ENCODE measurements at places on chromosomes 11 and 22.

DNA sequence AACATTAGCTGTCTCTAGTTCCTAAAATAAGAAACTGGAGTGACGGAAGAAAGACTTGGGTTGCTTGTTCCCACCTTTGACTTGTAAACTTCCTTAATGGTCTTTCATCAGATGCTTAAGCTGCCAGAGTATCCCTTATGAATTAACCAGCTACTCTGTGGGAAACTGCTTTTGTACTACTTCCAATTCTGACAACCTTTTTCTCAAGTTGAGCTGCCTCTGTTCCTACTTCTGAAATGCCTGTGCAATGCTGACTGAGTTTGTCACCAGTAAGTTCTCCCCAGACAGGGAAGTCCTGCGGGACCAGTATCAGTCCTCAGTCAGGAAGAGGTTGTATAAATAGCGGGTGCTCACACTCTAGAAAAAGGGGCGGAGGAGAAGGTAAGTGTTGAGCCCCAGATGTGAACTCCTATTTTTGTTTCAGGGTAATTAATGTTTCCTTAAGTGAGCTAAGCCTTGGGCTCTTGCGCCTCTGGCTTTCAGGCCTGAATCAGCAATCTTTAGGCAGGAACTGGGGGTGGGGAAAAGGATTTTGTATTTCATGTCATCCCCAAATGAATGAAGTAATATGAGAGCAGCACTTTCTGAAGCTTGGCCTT is 67.2 kb downstream of the CECR2 start:
- no peak for DNase-seq

DNA sequence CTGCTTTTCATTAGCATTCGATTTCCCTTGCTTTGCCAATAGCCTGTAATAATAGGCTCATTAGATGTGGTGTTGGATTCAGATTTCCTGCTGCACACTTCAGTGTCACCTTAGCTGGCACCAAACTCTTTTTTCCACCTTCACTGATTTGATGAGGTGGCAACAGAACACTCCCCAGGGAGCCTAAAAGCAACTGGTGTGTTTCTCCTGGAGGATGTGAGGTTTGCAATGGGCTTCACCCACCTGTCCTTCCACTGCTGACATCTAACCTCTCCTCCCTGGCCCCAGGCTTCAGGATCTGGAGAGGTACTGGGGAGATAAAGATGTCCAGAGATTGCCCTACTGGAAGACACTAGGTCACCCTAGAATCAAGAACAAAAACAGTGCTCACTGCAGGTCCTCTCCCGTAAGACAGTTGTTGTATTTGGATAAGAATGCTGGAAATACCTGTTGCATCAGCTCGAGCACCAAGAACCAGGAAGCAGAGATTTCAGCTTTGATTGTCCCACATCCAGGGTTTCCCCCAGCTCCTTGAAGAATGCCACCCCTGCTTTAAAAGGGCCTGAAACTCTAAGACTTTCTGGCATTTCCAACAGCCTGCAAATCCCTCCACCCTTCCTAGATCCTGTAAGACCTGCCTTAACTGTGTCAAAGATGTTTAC is 96.9 kb downstream of the SLC1A2 start:
- DNase-seq = no peak

DNA sequence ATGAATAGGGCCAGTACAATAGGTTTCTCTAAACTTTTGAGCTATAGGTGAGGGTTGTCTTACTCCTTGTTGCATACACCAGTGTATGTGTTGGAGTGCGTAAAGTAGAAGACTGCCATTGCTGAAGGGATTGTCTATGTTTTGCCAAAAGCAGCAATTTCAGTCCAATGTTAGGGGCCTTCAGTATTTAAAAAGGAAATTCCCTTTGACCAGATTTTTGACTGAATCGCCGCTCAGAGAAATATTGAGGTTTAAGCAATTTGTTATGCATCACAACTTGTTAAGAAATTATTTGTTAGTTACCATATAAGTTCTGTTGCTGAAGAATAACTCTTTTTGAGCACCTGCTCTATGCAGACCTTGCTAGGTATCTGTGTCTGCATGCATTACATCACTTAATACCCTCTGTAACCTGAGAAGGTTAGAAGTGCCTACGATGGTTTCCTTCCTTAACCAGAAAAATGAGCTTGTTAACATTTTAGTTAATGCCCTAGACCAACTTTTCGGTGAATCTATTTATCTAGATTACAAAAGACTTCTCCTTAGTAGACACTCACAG is 33.9 kb downstream of the MMP20 start:
- DNase-seq = no peak

- no peak for DNase-seq
These were observed 12.3 kb upstream of the MARK2 start for GRCh38 chr11:63826471-63827190.

- no peak for DNase-seq
These were observed 89.8 kb downstream of the DBX1 start for GRCh38 chr11:20070459-20070858.

- no peak for DNase-seq
These were observed 676.7 kb upstream of the ARHGAP42 start for GRCh38 chr11:100010393-100010792.

DNA sequence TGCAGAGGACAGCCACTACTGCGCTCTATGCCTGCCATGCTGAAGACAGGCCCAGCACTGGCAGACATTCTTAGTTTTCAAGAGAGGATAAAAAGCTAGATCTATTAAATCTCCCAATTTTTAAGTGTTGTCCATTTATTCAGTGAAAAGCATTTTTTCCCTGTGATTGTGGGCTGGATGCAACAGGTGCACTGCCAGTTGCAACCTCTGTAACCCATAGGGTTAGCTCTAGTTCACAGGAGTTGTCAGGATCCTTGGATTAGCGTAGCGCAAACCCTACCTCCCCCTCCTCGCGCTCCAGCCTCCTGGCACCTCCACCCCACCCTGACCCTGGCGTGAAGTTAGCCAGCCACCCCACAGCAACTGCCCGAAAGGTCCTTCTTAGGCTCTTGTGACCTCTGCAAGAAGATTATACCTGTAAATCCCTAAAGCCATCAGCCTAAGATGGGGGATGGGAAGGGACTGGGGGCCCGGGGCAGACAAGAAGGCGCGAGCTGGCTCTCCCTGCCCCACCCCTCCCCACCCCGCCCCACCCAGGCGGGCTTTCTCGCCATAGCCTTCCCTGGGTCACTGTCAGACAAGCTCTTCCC is 30.9 kb downstream of the EIF3F start:
- no peak for DNase-seq

DNA sequence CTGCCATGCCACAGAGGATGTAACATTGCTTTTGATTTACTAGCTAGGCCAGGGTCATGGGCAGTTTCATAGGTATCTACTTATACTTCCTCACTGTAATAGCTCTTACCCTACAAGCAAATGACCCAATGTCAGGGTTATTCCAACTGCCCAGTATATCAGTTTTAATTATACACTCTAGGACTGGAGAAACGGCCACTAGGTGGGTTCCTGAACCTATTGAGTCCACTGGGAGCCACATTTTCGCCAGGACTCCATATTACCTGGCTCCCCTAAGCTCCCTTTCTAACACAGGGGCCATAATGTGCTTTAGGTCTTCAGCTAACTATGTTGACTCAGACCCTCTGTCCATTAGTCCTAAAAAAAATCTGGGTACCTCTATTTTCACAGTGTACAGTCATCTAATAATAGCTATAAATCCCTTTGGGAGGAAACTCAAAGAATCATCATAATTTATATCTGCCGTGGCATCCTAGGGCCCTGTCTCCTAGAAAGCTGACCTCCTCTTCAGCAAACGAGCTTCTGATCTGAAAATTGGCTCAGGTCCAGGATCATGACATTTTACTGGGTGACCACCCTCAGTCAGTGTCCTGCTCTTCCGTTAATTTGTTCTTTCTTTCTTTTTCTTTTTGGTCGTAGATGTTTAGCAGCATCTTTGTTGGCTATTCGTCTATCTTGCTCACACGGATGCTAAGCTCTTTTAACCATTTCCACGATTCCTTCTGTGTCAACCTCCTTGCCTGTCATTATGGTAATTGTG is 244.3 kb downstream of the FAM76B start:
- no peak for DNase-seq

DNA sequence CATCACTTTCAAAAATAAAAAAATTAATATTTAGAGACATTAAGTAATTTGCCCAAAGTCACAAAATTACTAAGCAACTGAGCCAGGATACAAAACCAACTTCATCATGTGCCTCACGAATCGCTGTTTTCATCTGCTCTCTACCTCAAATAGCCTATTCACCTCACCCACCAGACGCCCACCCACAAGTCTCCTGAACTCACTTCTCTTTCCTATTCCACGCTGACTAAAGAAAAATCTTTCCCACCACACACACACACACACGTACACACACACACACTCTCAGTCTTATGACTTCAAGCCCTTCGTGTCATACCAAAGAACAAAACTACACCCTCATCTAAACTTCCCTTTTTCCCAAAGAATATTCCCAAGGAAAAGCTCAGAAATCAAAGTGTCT is 2.2 kb downstream of the OR8B12 start:
- no peak for DNase-seq

GRCh38 chr22:37967637-37968451 is 14.3 kb downstream of the POLR2F start:
- no peak for DNase-seq

- no peak for DNase-seq
These were observed 10.3 kb downstream of the GAL start for GRCh38 chr11:68694431-68695297.

GRCh38 chr11:30314625-30315024 is 8.3 kb upstream of the ARL14EP start:
- no peak for DNase-seq

DNA sequence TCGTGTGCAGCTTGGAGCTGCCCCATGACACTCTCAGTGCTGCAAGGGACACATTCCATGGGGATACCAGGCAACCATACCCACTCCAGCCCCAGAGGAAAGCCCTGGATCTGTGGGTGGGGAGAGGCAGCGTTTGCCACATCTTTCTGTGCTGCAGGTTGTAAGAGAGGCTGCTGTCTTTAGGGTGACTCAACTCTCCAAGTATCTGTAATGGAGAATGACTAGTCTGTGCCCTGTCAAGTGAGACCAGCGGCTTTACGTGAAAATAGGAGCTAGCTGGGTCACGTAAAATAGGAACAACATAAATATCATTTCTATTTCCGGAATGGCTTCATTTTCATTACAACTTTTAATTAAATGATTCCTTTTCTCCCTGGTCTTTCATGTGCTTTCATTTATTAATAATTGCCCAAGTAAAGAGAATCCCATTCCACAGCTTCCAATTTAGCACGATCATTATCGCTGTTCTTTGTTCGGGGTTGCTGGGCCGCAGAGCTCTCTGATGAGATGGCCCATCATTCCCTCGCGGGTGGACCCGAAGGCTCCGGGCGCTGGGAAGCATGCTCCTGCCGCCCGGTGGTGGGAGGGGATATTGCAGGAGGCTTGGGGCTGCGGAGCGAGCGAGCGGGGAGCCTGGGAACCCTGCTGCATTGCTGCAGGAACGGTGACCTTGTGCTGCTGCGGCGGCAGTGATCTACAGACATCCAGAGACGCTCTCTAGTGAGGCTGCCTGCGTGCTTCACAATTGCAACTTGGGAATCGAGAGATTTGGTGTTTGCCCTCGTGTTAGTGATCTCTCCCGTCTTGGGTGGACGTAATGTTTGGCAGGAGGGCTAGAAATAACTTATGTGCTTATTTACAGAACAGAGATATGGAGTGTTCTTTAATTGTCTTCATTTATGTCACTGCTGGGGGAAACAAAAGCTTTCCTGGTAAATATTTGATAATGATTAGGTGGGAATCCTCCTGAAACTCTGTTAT is 10.6 kb downstream of the SLC6A5 start:
- DNase-seq = peak; percentile 73

DNA sequence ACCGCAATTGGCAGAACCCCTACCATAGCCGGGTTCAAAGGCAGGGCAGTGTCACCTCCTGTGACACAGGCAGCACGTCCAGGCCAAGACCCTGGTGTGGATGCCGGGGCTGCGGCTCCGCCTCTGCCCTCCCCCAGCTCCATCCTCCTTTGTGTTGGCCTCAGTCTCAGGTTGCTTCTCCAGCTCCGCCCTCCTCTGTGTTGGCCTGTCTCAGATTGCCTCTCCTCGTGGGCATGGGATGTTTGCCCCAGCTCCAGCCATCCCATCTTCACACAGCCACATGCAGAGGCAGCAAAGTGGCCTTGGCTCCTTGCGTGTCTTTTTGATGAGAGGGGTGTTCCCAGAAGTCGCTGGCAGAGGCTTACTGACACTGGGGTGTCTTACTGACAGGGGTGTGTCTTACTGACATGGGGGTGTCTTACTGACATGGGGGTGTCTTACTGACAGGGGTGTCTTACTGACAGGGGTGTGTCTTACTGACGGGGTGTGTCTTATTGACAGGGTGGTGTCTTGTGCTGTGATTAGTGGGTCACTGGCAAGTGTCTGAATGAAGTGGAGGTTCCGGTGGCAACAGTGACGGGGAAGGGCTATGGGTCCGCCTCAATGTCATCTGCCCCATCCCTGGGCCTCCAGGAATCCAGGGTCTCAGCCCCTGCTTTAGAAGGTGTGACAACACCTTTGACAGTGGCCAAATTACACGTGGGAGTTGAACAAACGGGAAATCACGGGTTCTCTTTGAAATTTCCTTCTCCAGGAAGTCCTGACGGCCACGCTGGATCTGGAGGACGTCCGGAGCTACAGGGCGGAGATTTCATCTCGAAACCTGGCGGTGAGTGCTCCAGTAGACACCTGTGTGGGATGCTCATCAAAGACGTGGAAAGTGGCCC is 24.9 kb downstream of the NADSYN1 start:
- no peak for DNase-seq

GRCh38 chr11:40235841-40236240 is 1223.6 kb downstream of the LRRC4C start:
- DNase-seq = no peak

GRCh38 chr11:2202071-2202899 is 30.7 kb upstream of the TH start:
- no peak for DNase-seq
